ENCODE measurements at places on chromosomes 5 and 9. TPM values are rescaled to one million over a fixed set of nuclear protein-coding genes. Genes with fewer than 3 reads are reported as not detected.

Gene FNBP1
- 80.4 TPM for total RNA-seq

DNA sequence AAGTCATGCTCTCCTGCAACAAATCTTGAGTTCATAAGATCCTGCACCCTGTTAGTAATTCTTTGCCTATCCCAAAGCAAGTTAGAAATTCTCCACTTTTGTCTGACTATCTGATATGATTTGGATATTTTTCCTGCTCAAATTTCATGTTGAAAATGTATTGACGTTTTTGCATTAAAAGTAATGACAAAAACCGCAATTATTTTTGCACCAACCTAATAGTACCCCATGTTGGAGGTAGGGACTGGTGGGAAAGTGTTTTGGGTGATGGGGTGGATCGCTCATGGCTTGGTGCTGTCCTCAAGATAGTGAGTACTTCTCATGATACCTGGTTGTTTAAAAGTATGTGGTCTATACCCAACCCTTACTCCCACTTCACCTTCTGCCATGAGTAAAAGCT lies 713.4 kb downstream of the CDH18 start:
- DNase-seq, result no peak

DNA sequence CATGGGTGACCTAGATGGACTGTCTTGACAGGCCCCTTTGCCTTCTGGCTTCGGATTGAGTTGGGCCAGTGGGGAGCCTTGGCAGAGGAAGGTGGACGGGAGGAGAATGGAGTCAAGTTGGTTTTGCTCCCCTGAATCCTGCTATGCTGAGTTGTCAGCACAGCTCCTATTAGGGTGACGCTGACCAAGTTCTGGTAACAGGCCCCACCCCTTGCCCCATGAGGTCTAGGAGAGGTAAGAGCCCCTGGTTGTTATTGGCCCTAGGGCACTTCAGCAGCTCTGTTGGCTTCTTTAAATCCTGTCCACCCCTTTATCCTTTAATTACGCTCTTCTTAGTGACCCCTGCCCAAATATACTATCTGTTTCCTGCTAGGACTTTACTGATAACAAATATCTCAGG lies 39.4 kb upstream of the KIF2A start:
- no peak for DNase-seq

Gene OR2K2
- total RNA-seq, result not detected

DNA sequence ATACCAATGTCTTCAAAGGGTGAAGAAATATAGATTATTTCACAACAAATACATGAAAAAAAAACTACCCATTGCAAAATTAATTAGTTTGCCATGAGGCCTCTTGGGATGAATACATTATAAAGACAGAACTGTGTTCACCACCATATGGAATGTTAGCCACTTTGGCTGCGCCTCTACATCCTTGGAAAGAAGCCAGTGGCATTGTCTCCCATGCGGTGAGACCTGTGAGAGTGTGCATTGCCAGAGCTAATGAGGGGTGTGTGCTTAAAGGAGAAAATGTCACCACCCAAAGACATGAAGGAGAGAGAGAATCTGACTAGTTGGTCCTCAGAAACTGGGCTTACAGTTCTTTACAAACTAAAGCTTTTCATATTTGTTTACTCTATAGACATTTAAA lies 110.6 kb downstream of the PLPPR1 start:
- DNase-seq, result no peak

DNA sequence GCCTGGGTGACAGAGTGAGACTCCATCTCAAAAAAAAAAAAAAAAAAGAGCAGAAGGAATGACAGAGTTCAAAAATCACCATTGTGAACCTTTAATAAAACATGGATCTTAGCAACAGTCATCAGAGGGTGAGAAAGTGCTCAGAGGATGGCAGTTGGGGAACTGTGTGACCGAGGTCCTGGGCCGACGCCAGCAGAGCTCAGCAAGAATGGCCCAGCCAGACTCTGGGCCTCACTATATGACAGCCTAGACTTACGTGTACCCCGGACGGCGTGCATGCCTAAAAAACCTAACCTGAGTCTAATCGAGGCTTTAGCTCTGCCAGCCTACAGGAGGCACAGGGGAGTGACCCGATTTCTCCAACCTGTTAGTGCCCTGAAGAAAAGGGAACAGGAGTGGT lies 64.3 kb downstream of the MVB12B start:
- no peak for DNase-seq

Gene SPOCK1
- 25.4 TPM for total RNA-seq

DNA sequence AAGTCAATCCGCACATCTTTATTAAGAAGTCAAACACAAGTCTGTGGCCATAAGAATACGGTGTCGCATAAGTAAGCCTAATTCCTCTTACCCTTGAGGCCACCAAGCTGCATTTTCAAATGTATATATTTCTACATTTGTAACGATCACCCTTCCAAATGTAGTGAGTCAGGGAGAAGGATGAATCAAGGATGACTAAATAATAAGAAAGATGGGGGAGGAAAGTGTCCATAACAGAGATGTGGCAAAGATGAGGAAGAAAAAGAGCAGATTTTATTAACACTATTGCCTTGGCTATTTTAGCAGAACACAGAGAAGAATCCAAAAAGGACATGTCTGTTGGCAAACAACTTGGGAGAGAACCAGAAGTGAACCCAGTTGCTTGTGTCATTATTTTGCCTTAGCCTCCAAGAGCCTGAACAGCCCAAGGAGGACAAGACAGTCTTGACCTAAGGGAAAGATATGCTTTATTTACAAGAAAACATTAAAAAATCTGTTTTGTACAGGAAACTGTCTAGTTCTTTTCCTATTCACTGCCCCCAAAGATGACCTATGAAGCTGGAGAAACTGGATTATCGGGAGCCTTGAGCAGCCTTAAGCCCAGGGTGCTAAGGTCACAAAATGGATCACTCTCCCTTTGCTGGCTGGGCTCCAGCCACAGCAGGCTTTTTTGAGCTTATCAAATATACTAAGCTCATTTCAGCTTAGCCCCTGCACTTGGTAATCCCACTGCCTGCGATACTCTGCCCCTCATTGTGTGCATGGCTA lies 101.5 kb downstream of the PLCXD3 start:
- no peak for DNase-seq
